Stimulated activated CD8-positive, alpha-beta memory T cell treated with anti-CD3 and anti-CD28 coated beads, Interleukin-12 subunit alpha, Interleukin-12 subunit beta, amount 100 ng/mL, for 4 hours (primary cell): ENCODE measurements at places on chromosomes 4 and X.
A peak's percentile ranks its signal among the peaks of the same experiment; 100 is the strongest.

- no peak for DNase-seq
Measured at GRCh38 chrX:66015900-66016689, 23.8 kb downstream of the VSIG4 start.

DNA sequence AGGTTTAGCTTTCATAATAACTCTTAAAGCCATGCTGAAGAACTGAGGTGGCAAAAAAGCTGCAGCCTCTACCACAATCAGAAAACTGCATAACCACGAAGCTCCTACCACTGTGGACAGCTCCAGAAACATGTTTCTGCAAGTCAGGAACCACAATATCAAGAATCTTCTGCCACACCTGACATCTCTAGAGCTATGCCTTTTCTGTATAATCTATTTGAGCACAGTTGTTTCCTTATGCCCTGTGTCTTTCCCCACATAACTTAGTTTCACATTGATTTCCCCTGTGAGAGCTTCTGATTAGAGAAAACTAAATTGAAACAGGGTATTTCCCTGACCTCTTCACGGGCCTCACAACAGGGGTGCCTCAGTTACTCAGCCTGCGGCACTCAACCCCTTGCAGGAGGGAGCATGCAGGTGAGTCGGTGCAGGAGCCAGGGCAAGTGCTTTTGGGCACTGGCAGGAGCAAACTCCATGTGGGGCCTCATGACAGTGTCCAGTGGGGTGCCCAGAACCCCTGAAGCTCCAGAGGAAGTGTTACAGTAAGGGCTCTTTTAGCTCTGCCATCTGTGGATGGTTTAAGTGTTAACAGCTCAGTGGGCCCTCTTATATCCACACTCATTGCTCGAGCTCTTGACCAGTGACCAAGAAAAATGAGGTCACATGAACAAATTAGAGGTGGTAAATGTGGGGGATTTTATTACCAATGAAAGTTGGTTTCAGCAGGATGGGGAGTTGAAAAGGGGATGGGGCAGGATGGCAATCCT is 132.8 kb upstream of the BMP3 start:
- no peak for DNase-seq

- DNase-seq = no peak
Measured at GRCh38 chr4:88672987-88673386, 24.6 kb downstream of the NAP1L5 start.

DNA sequence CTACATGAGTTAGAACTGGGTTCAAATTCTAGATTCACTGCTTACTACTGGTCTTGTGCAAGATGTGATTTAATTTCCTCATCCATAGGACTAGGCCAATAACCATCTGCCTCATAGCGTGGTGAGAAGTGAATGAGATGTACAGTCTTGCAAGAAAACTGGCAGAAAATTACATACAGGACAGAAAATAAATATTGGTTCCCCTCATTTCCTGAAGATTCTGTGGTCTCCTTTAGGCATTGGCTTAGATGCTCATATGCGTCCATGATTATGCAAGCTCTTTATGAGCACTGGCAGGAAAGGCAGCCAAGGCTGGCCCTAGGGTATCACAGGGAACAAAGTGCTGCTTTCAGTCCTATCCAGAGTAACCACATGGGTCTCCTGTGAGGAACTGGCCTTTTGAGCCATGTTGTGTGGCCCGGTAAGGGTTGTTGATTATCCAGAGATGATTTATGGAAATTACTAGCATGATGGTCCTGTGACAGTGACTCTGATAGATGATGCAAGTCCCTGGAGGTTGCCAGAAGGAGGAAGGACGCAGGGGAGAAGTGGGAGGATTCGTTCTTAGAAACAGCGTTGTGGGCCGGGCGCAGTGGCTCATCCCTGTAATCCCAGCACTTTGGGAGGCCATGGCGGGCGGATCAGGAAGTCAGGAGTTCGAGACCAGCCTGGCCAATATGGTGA is 9.9 kb upstream of the MOB1B start:
- no peak for DNase-seq

DNA sequence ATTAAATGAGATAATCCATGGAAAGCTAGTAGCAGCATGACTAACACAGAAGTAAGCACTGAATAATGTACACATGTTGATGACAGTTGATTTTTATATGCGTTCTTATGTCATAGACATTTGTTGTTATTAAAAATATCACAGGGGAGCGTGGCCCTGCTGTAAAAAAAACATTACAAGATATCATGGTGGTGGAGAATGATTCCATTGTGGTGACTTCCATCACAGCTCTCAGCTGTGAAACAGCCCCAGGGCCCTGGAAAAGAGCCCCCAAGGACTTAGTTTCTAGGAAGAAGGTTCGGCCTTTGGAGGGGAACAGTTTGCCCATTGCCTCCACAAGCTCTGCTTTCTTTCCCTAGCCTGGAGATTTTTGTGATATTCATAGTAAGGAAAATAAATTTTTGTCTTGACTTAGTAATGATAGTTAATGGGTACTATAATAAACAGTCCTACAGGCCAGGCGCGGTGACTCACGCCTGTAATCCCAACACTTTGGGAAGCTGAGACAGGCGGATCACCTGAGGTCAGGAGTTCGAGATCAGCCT is 49.9 kb downstream of the FAM114A1 start:
- no peak for DNase-seq

- no peak for DNase-seq
Measured at GRCh38 chr4:1910643-1911042, 39.5 kb downstream of the NSD2 start.

GRCh38 chr4:144371485-144371884 is 231.0 kb upstream of the GYPA start:
- no peak for DNase-seq

- DNase-seq = no peak
Measured at GRCh38 chr4:168735735-168736134, 238.9 kb downstream of the PALLD start.

DNA sequence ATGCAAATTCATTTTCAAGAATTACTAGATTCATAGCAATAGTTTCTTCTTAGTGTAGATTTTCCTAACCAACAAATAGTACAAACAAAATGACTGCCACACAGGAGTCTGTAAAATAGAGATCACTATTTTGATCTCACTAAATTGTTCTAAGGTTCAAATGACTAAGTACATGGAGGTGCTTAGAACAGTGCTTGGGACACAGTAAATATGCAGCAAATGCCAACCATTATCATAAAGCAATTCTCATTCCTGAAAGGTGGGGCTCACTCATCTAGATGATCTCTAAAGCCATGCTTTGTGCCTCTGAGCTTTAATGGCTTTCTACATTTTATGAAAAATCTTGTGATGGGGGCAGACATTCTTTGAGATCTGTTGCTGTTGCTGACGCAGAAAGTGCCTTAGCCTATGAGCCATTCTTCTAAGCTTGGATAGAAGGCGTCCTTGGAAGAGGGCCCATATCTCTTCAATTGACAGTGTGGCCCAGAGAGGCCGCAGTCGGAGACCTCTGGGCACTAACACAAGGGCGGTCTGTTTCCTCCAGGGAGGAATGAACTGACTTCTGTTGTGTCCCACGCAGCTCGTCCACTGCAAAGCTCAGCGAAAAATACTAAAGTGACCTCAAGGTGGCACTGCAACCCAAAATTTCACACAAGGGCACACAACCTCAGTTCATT is 23.5 kb downstream of the TLR10 start:
- DNase-seq = peak; percentile 2

DNA sequence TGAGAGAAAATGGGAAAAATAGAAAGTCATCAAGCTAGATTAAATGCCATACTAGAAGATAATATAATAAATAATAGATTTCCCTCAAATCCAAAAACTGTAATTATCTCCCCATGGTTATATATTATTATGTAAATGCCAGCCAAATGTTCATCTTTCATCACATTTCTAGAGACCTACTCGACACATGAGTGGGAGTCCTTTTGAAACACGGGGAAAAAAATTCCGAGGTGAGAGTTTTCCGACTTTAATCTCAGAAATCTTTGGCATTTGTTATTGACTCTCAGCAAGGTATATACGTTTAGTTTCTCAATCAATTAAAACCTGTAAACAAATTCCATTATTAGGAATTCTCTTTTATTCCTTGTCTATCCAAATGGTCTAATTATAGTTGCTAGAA is 465.4 kb upstream of the SMIM31 start:
- DNase-seq = no peak

DNA sequence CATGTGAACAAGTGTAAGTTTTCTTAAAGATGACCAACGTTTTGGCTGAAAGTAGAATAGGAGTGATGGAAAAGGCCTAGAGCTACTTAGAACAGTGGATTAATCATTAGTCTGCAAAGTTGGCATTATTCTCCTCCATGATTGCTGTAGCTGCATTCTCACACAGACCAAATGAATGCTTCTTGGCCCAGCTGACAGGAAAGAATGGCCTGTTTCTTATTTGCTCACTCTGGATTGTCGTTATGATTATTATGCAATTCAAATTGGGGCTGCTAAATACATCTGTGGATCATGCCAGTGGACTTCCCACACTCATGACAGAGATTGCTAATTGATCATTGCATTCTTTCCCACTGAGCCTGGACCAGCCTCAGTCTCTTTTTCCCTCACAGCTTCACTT is 285.0 kb downstream of the STIM2 start:
- DNase-seq = no peak

DNA sequence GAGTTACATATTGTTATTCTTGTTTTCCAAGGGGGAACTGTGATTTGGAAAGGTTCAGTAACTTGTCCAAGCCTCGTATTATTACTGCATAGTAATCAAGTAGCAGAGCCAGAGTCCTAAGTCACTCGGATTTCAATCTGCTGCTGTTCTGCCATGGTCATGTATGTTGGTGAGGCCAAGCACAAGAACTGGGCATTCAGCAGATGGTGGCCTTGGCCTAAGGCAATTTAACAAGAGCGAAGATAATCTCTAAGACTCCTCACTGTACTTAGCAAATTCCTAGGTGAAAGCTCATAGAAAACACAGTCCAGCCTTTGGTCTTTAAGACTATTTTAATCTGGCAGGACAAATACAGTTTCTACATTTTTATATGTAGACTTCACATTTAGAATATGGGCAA is 64.8 kb downstream of the NDST3 start:
- DNase-seq = no peak

GRCh38 chr4:38065900-38066299 is 105.7 kb downstream of the PTTG2 start:
- DNase-seq = no peak

GRCh38 chrX:21800344-21800770 is 39.1 kb upstream of the MBTPS2 start:
- no peak for DNase-seq

DNA sequence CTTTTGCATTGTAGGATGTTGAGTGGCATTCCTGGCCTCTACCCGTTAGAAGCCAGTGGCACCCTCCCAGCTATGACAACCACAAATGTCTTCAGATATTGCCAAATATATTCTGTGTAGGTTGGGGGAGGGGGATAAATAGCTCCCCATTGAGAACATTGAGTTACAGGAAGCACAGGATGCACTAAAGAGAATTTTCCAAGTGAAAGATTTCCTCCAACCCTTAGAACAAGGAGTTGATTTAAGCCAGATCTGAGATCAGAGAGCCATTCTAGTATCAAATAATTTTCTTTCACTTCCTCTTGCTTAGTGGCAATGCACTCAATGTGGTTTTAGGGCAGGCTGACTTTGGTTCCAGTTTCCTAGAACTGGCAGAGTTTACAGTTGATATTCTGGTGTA is 436.6 kb downstream of the C4orf33 start:
- DNase-seq = no peak

DNA sequence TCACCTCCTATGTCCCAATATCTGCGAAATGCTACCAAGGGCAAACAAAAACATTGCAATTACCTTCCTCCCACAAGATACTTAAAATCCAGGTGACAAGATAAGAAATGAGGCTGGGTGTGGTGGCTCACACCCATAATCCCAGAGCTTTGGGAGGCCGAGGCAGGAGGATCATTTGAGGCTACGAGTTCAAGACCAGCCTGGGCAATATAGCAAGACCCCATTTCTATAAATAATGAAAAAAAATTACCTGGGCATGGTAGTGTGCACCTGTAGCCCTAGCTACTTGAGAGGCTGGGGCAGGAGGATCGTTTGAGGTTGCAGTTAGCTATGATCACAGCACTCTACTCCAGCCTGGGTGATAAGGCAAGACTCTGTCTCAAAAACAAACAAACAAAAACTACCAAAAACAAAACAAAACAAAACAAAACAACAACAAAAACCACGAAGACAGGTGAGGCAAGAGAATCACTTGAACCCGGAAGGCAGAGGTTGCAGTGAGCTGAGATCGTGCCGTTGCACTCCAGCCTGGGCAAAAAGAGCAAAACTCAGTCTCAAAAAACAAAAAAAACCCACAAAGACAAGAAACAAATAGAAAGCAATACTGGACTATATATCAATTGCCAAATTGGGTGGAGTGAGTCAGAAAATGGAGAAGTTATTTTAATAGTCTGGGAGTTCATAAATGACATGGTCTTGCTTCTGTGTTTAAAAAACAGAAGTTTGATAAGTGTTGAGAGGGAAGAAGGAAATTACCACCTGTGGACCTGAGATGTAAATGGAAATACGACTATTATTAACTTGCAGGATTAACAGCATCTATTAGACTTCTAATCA is 176.5 kb downstream of the FBXW7 start:
- DNase-seq = no peak

DNA sequence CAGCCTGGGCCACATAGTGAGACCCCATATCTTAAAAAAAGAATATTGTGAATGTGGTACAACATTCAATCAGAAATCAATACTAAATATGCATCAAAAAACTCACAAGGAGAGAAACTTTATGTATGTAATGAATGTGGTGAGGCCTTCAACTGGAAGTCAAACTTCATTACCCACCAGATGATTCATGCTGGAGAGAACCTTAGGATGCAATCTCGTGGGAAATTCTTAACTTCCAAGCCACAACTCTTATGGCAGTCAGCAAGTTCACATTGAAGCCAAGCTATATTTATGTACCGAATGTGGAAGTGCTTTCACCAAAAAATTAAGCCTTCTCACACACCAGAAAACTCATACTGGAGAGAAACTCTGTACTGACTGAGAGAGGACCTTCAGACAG is 84.5 kb upstream of the UXT start:
- no peak for DNase-seq

GRCh38 chrX:31038575-31039326 is 33.1 kb downstream of the FTHL17 start:
- no peak for DNase-seq

GRCh38 chr4:38469410-38469809 is 194.6 kb upstream of the KLF3 start:
- DNase-seq = no peak

- no peak for DNase-seq
Measured at GRCh38 chr4:144480068-144480467, 165.9 kb upstream of the HHIP start.

DNA sequence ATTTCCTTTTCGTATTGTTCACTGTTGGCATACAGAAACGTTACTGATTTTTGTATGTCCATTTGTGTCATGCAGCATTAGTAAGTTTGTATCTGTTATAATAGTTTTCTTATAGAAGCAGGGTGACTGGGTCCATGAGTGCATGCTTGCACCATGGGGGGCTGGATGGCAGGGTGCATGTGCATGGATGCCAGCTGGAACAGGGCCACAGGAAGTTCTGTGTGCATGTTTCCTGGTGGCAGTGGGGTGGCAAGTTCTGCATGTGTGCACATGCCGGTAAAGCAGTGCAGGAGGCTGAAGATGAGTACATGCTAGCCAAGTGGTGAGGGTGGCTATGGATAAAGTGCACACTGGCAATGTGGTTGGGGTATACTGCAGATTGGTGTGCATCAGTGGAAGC is 468.0 kb upstream of the KLHL4 start:
- DNase-seq = no peak

- no peak for DNase-seq
Measured at GRCh38 chr4:17315459-17315858, 196.4 kb downstream of the QDPR start.
